ENCODE measurements at places on chromosomes 5 and 9. TPM values are rescaled to one million over a fixed set of nuclear protein-coding genes. Genes with fewer than 3 reads are reported as not detected.

DNA sequence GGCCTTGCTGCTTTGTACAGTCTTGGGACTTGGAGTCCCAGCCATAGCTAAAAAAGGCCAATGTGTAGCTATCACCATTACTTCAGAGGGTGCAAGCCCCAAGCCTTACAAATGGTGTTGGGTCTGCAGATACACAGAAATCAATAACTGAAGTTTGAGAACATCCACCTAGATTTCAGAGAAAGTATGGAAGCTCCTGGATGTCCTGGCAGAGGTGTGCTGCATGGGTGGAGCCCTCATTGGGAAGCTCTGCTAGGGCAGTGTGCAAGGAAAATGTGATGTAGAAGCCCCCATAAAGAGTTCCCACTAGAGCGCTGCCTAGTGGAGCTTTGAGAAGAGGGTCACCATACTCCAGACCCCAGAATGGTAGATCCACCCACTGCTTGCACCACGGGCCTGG, 626.7 kb upstream of the COX7C start:
- no peak for DNase-seq

RNF180 gene
- total RNA-seq = 14.5 TPM

DNA sequence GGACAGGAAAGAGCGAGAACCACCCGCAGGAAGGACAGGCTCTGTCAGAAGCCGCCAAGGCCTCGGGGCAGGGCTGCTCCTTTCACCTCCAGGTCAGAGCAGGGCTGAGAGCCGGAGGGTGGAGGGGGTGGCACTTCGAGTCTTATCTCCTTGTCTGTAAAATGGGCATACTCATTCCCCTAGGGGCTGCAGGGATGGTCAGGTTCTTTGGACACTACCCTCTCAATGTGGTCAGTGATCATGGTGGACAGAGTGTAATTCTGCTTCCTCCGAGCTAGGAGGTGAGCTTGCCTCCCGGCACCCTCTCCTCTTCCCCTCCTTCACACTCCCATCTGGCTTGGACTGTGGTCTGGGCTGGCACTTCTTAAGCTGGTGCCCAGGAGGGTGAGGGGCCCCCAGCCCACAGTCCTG, 39.6 kb downstream of the RGS3 start:
- no peak for DNase-seq

GRCh38 chr9:34321451-34321850, 7.6 kb downstream of the KIF24 start:
- DNase-seq = no peak

DNA sequence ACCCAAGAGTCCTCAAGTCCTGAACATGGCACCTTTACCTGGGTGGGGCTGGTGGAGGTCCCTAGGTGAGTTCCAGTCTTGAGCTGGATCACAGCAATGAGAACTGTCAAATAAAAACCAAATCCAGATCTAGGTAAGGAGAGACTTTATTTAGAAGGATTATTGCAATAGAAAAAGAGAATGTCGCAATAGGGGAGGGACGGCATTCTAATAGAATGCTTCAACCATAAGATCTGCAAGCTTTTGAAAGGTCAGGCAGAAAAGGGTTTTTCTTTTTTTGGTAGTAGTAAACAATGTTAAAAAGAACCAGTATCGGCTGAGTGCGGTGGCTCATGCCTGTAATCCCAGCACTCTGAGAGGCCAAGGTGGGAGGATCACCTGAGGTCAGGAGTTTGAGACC, 5.2 kb upstream of the GCNT1 start:
- no peak for DNase-seq

DNA sequence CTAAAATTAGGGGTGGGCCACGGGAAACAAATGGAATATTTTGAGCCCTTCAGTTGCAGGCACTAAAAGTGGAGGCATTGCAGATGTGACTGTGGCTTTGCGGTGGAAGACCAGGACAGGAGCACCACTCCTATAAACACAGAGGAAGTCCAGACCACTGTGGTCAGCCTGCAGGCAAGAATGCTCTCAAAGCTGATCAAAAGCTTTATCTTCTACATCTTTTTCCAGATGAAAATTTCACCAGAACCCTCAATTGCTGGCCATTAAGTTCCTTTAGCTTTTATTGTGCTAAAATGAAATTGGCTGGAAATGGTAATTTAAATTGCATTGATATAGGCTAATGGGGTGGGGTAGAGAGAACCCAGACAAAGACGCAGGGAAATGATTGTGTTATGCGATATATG, 208.8 kb downstream of the ERCC6L2 start:
- DNase-seq = no peak

- no peak for DNase-seq
These were observed 22.6 kb downstream of the STK10 start for GRCh38 chr5:172165465-172165864.

DNA sequence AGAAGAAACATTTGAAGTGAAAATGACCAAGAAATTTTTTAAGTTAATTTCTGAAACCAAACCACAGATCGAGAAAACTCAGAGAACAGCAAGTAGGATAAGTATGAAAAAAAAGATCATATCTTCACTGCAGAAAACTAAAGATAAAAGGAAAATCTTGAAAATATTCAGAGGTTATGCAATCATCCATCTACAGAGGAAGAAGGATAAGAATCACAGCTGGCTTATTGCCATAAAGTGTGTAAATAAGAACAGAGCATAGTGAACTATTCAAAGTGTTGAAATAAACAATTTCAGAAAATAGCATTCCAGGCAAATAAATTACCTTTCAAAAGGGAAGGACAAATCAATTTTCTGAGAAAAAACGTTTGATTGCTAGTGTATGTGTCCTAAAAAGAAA, 1191.7 kb upstream of the CDH6 start:
- DNase-seq = no peak

Data from heart right ventricle (tissue), 16 donors.